CD4-positive, alpha-beta T cell treated with Interleukin-21 for 1 hour (primary cell): ENCODE measurements at places on chromosomes 1 and 21.

- DNase-seq = no peak
Measured at GRCh38 chr1:74650561-74650960, 23.0 kb downstream of the ERICH3 start.

- DNase-seq = peak; percentile 55
Measured at GRCh38 chr1:205488074-205488723, 16.3 kb upstream of the CDK18 start.

- DNase-seq = no peak
Measured at GRCh38 chr1:63780565-63780964, 6.7 kb downstream of the ROR1 start.

- no peak for DNase-seq
Measured at GRCh38 chr1:194300340-194300739, 1113.9 kb upstream of the B3GALT2 start.

DNA sequence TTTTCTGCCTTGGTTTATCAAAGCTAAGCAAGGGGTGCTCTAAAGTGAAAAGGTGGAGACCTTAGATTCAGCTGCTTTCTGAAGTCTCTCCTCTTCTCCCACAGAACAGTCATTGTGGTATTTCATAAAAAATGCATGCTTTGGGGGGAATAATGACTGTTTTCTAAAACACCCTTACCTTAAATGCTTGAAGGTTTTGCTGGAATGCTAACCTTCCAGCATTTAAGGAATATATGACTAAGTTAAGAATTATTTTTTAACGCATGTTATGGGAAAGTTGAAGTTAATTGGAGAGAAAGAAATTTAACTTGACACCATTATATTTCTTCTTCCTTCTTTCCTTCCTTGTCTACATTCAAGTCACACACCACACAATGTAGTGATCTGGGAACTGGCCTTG lies 162.5 kb downstream of the ROR1 start:
- DNase-seq = no peak

DNA sequence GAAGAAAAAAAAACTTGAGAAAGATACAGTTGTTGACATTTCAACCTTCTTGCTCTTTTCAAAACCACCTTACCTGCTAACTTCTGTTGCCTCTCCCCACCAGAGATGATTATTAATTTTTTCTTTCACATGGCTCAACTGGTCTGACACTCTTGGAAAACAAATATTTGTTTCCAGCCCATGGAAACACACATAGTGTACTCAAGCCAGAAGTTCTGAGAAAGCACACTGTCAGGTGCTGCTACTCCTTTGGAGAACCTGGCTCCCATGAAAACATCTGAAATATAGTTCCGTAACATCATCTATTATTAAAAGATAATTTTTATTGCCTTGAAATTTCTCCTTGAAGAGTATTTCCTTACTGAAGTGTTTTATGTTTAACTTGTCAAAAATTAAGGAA lies 145.0 kb upstream of the C1orf105 start:
- no peak for DNase-seq

- DNase-seq = peak; percentile 67
Measured at GRCh38 chr1:109277434-109278204, 5.3 kb downstream of the PSRC1 start.

DNA sequence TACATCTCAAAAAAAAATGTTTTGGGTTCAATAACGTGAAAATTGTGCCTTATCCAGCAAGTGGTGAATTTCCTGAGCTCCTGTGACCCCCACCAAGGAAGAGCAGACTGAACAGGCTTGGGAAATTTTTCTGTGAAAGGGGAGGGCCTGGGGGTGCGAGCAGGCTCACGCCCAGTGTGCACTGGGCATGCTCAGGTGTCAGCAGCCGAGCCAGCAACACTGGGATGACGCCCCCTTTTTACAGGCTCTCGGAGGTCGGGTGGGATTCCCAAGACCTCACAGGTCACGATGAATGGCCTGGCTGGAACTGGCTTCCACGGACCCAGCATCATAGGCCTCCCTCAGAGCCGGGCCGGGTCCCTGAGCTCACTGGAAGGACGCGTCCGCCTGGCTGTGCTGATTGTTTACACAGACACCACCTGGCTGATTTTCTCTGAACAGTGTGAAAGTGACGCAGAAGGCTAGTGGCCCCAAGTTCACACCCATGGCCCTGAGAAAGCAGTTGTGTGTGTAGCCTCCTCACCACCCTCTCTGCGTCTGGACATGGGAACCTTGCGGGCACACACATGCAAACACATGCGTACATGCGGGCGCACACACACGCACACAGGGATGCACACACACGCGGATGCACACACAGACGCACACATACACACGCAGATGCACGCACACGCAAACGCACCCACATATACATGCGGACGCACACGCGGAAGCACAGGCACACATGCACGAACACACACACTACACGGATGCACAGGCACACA lies 9.2 kb downstream of the CSTB start:
- DNase-seq = no peak

GRCh38 chr1:248804771-248805681 lies 20.7 kb downstream of the SH3BP5L start:
- DNase-seq = no peak
